ENCODE measurements at places on chromosomes 12 and 14.

DNA sequence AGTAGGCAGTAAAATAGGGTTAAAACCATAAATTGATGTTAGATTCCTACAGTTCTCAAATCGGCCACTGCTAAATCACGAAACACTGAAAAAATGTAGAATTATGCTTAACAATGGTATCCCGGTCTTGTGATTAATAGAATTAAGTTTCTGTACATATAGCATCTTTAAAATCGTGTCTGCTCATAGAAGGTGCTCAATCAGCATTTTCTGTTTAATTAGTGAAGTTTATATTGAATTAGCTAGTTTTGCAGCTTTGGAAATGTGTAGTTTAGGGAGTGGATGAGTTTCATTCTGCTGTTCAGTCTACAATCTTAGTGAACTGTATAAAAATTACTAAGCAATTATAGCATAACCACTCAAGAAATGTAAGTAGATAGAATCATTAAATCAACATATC is 1075.8 kb upstream of the FLRT2 start:
- DNase-seq, result no peak

DNA sequence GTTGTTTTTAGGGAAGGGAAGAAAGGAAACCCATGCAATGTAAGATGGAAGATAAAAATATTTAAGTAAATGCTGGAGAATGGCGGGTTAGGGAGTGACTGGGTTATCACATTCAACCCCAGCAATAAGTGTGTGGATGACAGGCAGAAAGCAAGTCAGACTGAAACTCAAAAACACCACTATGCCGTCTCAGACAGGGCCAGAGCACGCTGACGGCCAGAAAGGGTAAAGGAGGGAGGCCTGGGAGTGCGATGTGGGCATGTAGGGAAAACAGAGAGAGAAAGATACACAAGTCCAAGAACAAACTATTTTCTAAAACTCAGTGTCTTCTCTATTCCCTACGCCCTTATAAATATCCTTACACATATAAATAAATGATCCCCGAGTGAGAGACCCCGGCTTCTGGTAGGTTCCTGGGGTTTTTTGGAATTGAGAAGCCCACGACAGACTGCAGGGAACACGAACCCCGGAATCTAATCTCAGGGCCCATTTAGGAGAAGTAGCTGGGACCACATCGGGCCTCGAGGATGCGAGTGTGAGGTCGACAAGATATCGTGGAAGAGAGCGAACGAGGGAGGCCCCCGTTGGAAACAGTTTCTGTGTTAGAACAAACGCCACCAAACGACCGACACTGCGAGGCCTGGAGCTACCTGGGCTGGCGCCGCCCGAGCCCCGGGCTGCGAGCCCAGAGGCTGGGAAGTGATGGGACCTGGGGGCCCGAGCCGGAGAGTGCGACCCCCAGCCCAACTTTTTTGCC is 735 bp upstream of the OTX2 start:
- no peak for DNase-seq

DNA sequence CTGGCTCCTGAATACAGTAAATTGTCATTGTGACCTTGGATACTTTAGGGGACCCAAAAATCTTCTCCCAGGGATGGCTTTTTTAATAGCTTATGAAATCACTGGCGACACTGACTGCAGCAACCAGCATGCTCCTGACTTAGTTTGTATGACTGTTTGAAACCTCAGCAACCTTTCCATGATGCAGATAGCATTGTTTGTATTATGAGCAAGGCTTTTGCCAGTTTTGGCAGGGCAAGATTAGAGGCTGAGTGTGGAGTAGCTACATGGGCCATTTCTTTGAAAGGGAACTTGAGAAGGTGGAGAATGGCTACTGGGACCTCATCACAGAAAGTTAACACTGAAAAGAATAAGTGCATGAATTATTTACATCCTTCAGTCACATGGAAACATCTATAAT is 50.9 kb downstream of the SLC4A8 start:
- DNase-seq, result no peak

DNA sequence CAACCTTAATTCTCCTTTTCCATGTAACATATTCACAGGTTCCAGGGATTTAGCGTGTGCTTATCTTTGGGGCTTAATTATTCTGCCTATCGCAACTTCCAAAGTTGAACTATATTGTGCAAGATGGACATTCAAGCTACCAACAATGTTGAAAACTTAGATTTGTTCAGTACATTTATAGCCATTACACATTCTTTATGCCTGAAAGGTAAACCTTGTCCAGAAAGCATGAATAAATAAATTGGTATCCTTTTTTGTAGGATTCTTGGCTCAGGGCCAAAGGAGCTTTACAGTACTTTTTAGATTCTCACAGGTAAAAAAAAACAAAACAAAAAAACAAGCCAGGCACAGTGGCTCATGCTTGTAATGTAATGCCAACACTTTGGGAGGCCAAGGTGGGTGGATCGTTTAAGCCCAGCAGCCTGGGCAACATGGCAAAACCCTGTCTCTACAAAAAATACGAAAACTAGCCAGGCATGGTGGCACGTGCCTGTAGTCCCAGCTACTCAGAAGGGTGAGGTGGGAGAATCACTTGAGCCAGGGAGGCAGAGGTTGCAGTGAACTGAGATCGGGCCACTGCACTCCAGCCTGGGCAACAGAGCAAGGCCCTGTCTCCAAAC is 3.3 kb downstream of the C12orf56 start:
- DNase-seq, result no peak

Measured in SJCRH30 (cell line).